ENCODE measurements at places on chromosomes 3 and 15.

- DNase-seq: peak; percentile 83
Observed at GRCh38 chr3:184565421-184566211, 4.0 kb downstream of the EPHB3 start.

GRCh38 chr3:32448686-32449474 lies 53.8 kb downstream of the CMTM6 start:
- no peak for DNase-seq

- peak; percentile 22 for DNase-seq
Observed at GRCh38 chr15:47885920-47886319, 168.6 kb downstream of the SEMA6D start.

- no peak for DNase-seq
Observed at GRCh38 chr3:60578936-60579335, 672.3 kb downstream of the FHIT start.

- DNase-seq: peak; percentile 73
Observed at GRCh38 chr15:63291507-63291906, 14.1 kb downstream of the APH1B start.

- DNase-seq: no peak
Observed at GRCh38 chr15:51313074-51313393, 25.4 kb downstream of the CYP19A1 start.

- no peak for DNase-seq
Observed at GRCh38 chr3:126026761-126027160, 57.2 kb downstream of the SLC41A3 start.

GRCh38 chr3:179967622-179968021 lies 69.1 kb downstream of the PEX5L start:
- DNase-seq: no peak

Measured in AG20443 (cell line).